ENCODE measurements at places on chromosomes 12 and 14. TPM values are rescaled to one million over a fixed set of nuclear protein-coding genes. Genes with fewer than 3 reads are reported as not detected.

- no peak for DNase-seq
- no peaks in the 10 kb centered on the region for H3K27me3 ChIP-seq
- no peak overlapping the region for H3K4me3 ChIP-seq
- H3K36me3 ChIP-seq: no peaks in the 10 kb centered on the region
- H3K27ac ChIP-seq: no peak overlapping the region
Observed at GRCh38 chr12:56836800-56837663, 73.9 kb downstream of the HSD17B6 start.

GRCh38 chr14:66758031-66758613 lies 250.2 kb downstream of the GPHN start:
- H3K4me1 ChIP-seq: peaks cover 25% of the 10 kb centered on the region
- no peak overlapping the region for H3K4me3 ChIP-seq
- H3K36me3 ChIP-seq: no peaks in the 10 kb centered on the region
- no peak for DNase-seq

DNA sequence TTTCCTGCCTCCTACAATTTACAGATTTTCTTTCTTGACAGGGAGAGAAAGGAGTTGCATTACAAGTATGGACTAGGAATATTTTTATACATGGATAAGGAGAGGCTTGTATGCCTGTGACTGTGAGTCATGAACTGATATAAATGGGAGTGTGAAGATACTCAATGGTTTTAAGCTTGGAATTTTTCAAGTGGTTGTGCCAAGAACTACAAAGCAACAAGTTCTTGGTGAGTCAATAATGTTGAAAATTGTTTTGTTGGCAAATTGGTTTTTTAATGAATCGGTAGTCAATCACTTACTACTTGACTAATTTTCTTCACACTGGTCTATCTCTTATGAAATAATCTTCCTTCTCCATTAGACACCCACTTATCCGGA lies 58.9 kb upstream of the HMGA2 start:
- no peaks in the 10 kb centered on the region for H3K27me3 ChIP-seq
- H3K36me3 ChIP-seq: no peaks in the 10 kb centered on the region
- no peak overlapping the region for H3K27ac ChIP-seq
- H3K4me3 ChIP-seq: no peak overlapping the region
- H3K4me1 ChIP-seq: no peaks in the 10 kb centered on the region

GRCh38 chr12:5148880-5149279 lies 105.2 kb downstream of the KCNA5 start:
- no peak for DNase-seq
- H3K4me1 ChIP-seq: no peaks in the 10 kb centered on the region
- H3K36me3 ChIP-seq: no peaks in the 10 kb centered on the region
- H3K27ac ChIP-seq: no peak overlapping the region

- no peaks in the 10 kb centered on the region for H3K4me1 ChIP-seq
- DNase-seq: no peak
- H3K36me3 ChIP-seq: no peaks in the 10 kb centered on the region
- H3K4me3 ChIP-seq: no peak overlapping the region
- H3K27me3 ChIP-seq: no peaks in the 10 kb centered on the region
Observed at GRCh38 chr14:105436402-105436801, 16.8 kb downstream of the MTA1 start.

NEUROD4 gene
- total RNA-seq: not detected
